A673 (cell line): ENCODE measurements at places on chromosomes 2 and 18. TPM values are rescaled to one million over a fixed set of nuclear protein-coding genes. Genes with fewer than 3 reads are reported as not detected.

DNA sequence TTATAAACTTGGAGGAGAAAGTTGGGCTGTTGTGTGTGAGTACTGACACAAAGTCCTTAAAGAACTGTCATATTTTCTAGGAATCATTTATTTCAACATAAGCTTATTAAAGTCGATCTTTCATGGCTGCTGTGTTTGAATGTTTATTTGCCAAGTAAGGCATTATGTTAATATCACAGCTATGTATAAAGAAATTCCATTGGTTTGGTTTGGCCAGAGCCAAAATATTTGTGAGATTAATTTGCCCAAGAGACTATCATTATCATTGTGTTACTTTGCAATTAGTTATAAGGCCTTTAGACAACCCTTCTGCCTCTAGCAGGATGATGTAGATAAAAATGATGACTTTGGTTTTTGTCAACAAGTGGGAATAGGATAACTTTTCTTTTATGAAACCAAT lies 240.6 kb upstream of the NT5C1B start:
- DNase-seq = no peak

GRCh38 chr2:105110295-105110829 lies 72.5 kb downstream of the MRPS9 start:
- no peak for DNase-seq

- peak; percentile 9 for DNase-seq
Observed at GRCh38 chr2:175889701-175890302, 112.3 kb downstream of the LNPK start.

- no peak for DNase-seq
Observed at GRCh38 chr2:211652327-211652726, 886.3 kb downstream of the ERBB4 start.

- no peak for DNase-seq
Observed at GRCh38 chr18:45050712-45051601, 370.3 kb downstream of the SETBP1 start.

- no peak for DNase-seq
Observed at GRCh38 chr2:208015475-208015874, 9.9 kb downstream of the PLEKHM3 start.

DNA sequence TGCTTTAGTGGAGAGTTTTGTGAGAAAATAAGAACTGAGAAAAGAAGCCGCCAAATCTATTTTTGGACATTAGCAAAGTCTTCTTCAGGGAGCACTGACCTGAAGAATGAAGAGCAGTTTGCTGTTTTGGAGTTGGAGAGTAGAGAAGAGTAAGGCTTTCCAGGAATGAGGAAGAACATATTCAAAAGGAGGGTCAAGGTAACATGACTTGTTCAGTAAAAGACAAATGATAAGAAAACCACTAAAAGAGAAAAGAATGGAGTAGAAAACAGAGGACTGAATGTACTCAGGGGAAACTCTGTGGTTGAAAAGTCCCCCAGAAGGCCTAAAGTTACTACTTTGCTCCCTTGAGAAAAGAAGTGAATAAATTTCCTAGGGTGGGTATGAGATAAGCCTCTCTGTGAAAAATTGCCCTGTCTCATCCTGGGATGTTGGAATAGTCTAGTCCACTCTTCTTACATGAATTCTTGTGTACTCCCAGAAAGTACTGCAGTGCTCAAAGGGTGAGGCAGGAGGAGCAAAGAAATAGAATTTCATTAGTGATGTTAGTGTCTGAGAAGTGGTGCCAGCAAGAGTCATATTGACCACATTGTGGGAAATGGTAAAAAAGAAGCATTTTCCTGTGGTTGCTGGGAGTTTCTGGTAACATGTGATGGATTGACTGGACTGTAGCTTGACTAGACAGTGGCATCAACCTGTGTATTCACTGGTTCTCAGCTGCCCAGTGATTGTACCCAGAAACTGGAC lies 27.8 kb downstream of the MBD5 start:
- DNase-seq = no peak

DNA sequence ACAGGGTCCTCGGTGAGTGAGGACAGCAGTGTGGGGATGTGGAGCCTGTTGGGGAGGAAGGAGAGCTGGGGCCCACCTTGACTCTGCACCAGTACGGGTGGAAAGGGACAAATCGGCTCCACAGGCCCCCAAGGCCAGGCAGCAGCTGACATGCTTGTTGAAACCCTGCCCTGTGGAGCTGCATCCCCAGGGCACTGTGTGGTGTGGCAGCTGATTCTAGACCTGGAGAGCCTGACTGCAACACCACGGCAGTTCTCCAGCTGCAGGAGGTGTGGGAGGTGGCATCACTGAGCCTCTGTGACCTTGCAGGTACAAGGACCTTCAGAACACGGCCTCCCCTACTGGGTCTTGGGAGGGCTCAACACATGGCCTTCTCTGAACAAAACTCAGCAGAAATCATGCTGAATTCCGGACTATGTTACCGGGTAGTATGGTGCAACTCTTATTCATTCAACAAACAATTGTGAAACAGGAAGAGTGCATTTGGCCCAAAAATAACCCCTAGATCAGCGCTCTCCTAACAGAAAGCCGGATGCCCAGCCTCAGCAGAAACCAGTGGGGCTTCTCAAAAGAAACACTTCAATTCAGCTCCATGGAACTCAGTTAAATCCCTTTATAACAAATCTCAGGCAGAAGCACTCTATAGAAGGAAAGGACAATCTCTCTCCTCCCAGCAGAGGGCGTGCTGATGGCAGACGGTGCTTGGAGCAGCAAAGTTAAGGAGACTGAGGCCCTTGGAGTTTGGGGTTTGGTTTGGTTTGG lies 104.4 kb upstream of the SALL3 start:
- peak; percentile 58 for DNase-seq

DNA sequence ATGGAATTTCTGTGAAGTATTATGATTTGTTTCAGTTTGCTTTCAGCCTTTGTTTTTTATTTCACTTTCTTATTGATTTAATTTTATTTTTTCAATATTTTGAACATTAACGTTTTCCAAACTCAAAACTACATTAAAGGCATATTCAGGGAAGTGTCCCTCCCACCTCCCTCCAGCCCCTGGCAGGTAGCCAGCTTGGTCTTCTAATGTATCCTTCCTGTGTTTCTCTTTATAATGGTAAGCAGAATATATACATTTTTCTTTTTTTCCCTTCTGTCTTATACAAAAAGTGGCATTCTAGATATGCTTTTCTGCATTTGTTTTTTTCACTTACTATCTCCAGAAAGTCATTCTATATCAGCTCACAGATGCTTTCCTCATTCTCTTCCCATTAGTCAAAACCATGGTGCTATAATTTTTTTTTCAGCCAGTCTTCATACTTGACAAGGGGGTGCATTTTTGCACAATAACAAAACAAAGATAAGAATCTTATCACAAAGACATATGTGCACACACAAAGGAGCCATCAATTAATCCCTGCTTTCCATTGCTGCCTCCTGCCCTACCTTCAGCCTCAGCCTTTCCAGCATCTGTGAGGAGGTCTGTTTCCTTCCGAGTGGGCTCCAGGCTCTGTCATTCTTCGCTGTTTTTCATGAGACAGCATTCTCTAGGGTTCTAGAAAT lies 33.7 kb upstream of the TMEM177 start:
- no peak for DNase-seq

DNA sequence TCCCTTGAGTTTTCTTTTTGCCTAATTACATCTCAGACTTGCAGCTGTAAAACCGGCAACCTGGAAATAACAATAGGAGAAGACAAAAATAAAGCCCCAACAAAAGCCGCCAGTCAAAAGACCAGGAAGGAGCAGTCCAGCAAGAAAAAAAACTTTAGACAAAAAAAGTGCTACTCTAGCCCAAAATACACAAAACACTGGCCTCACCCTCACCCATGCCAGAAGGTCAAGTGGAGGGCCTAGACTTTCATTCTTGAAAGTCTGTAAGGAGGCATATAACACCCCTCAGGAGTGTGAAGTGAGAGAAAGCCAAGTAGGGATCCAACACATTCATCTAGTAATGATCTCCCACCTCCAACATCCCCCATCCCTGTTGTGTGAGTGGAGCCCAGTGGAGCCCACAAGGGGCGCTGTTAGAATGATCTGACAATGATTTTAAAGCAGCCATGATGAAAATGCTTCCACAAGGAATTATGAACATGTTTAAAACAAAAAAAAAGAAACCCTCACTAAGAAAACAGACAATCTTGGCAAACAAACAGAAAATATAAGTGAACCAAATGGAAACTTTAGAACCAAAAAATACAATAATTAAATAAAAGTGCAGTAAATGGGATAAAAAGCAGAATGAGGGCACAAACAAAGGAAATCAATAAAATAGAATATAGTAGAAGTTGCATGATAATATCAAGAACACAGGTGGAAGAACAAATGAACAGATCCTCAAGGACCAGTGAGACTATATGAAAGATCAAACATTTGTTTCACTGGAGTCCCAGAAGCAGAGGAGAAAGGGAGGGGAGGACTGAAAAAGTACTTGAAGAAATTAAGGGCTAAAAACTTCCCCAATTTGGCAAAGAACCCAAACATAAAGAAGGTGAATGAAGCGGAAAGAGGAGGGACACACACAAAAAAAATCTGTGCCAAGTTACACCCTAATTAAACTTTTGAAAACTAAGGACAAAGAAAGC lies 23.9 kb downstream of the SESTD1 start:
- DNase-seq = no peak

DNA sequence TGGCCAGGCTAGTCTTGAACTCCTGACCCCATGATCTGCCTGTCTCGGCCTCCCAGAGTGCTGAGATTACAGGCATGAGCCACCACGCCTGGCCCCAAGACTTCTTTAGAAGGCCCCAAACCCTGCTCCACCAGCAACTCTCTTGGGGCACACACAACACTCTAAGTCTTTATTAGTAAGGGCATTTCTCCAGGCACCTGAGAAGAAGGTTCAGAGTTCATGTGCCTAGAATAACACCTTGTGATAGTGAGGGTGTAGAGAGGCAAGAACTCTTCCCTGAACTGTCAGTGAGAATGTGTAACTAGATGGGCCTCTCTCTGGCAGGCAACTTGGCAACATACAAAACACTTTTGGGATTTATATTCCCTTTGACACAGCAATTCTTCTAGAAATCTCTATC lies 43.8 kb downstream of the SH2D6 start:
- no peak for DNase-seq

DNA sequence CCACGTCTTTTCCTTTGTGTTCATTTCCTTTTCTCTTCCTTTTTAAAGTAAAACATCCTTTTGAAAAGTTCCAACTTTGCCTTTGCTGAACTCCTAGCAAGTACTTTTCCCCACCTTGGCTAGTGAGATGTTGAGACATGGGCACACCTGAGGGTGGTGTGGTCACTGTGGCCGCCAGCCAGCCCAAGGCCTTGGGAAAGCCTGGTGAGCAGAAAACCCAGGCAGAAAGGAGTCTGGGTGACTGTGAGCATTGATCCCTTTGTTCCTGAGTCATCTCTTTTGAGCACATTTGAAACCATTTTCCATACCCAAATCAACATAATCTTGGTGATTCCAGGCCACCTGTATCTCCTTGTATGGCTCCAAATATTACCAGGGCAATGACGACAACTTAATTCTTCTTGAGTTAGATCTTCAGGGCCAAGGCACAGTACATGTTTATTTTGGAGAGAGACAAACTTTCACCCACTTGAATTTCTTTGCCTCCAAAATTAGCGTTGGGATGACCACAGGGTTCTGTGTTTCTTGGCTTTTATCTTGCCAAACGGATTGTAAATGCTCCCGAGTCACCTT lies 14.5 kb downstream of the EPAS1 start:
- no peak for DNase-seq

GRCh38 chr18:6901286-6901926 lies 171.9 kb downstream of the ARHGAP28 start:
- DNase-seq = no peak

GRCh38 chr2:165674780-165675179 lies 119.3 kb downstream of the GALNT3 start:
- no peak for DNase-seq

CNGA3 gene
- not detected in 2 replicates for total RNA-seq

FANCL gene
- 34.7 and 35.6 TPM in 2 replicates for total RNA-seq

HOXD4 gene
- 30.8 and 34.3 TPM in 2 replicates for total RNA-seq
